ENCODE measurements at places on chromosomes 2 and 18. TPM values are rescaled to one million over a fixed set of nuclear protein-coding genes. Genes with fewer than 3 reads are reported as not detected.

- no peak for DNase-seq
These were observed 1.1 kb upstream of the FZD5 start for GRCh38 chr2:207770602-207771404.

DNA sequence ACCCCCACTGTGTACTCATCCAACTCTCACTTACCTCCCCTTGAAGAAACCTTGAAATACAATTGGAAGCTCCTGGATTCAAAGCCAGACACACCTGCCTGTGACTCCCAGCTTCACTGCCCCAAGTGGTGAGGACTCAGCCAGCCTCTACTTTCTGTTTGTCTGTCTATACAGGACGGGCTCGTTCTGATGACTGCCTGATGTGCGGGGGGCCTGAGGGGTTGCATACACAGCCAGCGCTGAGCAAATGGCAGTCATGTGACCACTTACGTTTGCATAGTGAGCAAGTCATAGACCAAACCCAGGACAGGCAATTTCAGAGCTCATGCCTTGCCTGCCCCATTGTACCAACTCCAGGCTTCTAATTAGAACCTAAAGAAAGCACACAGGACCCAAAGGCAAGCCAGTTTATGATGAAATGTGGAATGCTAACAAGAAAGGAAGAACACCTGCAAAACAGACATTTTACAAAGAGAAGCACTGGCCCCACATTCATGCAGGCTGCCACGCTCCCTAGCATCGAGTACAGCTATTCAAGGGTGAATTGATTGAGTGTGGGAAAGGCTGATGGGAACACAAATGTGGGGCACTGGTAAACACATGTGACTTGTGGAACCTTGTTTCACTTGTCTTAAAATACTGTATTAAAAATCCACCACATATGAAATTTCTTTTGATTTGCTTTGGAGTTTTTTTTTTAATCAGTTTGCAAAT, 137.8 kb downstream of the LNPK start:
- DNase-seq, result no peak

PID1 gene
- 2.1 TPM for total RNA-seq

GRCh38 chr2:167135706-167136105, 247.4 kb downstream of the XIRP2 start:
- DNase-seq, result peak; percentile 3

DNA sequence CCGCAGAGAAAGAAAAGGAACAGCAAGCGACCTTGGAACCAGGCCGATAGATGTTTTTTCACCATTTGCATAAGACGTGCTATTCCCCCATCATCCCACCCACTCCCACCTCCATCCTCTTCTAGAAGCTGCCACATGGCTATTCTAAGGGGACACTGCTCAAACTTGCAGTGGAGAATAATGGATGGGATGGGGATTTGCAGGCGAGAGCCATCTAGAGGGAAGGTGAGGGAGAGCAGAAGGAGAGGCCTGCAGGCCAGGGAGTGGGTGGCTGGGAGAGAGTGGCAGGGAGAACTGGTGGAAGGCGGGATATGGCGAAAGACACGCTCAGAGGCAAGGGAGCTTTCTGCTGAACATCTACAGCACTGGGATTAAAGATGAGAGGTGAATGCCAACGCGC, 84.9 kb downstream of the MAPK4 start:
- DNase-seq, result no peak

GRCh38 chr2:23691565-23691964, 235.4 kb downstream of the ATAD2B start:
- DNase-seq, result no peak

DNA sequence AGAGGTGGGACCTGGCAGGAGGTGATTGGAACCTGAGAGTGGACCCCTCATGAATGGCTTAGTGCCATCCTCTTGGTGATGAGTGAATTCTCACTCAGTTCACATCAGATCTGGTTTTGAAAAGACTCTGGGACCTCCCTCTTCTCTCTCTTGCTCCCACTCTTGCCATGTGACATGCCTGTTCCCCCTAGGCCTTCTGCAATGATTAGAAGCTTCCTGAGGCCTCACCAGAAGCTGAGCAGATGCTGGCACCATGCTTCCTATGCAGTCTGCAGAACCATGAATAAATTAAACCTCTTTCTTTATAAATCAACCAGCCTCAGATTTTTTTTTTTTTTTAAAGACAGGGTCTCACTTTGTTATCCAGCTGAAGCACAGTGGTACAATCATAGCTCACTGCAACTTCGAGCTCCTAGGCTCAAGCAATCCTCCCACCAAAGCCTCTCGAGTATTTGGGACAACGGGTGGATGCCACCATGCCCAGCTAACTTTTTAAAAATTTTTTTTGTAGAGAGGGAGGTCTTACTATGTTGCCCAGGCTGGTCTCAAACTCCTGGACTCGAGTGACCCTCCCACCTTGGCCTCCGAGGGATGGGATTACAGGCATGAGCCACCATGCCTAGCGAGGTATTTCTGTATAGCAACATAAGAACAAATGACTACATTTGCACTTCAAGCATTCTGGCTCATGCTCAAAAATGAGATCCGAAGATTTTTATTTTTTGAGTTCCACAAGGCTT, 2.0 kb upstream of the ZFAND2B start:
- no peak for DNase-seq

DNA sequence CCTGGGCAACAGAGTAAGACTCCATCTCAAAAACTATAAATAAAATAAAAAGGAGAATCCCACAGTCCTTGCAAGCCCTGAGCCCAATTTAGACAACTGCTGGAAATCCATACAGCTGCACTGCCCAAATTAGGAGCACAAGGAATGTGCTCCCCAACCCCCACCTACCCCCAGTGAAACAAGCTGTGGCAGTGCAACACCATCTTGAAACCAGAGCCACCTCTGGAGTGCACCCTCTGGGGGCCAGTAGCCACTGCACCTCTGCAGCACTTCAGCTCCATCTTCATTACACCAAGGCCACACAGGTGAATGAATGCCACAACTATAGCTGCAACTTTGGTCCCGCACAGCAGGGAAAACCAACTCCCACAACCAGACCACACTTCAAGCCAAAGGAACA, 37.3 kb downstream of the USP34 start:
- DNase-seq, result no peak

IL36RN gene
- not detected for total RNA-seq

DNA sequence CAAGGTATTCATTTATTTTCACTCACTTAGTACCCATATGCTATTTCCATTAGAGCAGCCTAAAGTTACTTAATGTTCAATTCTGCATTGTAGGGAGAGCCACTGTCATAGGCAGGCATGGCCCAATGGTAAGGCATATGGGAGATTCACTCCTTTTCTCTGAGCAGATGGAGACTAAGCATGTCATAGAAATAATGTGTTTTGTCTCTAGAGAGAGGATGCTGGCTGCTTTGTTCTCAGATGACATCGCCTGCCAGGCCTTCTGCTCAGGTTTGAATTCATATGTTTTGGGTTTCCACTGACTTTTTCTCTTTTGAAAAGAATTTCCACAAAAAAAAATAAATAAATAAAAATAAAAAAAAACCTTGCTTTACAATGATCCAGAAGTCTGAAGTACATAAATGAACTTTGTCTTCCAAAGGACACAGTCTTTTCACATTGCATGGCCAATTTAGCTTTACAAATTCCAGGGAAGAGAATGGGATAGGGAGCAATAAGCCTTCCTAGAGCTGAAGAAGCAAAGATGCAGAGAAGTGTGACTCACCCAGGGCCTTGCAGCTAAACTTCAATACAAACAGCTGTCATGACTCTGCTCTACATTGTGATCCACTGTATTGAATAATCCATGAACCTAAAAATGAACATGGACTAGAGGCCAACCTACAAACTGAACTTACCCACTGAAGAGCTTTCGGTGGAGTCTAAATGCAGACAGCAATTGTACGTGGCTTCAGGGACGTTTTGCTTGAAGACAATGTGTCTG, 422.5 kb downstream of the CMPK2 start:
- no peak for DNase-seq

COL3A1 gene
- total RNA-seq, result 1,297 TPM

- no peak for DNase-seq
These were observed 93.8 kb downstream of the ROCK2 start for GRCh38 chr2:11250400-11251196.

DNA sequence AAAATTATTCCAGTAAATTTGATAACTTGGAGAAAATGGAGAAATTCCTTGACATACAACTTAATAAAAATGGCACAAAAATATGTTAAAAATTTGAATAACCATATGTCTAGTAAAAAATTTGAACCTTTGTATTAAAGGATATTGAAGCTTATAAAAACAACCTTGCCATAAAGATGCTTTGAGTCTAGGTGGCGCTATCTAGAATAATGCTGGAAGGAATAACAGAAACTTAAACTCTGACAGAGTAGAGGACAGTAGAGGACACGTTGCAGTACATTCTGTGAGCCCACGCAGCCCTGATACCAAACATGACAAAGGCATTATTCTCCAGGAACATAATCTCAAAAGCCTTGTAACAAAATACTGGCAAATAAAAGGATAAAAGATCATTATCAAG, 44.7 kb upstream of the ALKAL2 start:
- DNase-seq, result no peak

- DNase-seq, result peak; percentile 89
These were observed 1.3 kb upstream of the UBE2E3 start for GRCh38 chr2:180978903-180979748.

GRCh38 chr18:48100165-48100575, 169.7 kb upstream of the SMAD2 start:
- DNase-seq, result no peak

DNA sequence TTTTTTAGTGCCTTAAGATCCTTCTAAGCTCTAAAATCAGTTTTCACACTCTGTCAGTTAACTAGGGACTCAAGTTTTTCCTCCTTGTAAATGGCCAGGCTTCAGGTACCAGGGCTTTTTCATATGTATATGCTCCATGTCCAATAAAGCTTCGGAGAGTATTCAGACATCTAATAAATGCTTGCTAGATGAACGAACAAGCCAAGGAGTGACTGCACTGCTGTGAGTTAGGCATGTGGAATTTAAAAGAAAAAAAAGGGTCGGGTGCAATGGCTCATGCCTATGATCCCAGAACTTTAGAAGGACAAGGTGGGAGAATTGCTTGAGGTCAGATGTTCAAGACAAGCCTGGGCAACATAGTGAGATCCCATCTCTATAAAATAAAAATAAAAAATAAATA, 81.9 kb downstream of the CDH2 start:
- no peak for DNase-seq

CXCR1 gene
- not detected for total RNA-seq

DNA sequence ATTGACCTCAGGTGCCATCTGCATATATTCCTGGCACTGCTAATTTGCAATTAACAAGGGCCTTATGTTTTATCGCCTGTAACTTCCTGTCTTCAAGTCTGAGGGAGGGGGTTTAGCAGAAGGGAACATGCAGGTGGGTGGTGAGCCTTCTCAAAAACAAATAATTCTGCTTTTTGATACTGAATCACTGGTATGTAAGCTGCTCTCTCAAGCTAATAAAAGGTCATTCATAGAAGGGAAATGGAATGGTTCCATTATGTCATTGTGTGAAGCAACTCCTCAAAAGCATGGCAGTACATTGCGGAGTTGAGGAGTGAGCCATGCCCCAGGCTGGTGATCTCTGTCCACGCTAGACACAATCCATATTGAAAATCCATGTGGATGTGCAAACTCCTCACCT, 414.8 kb upstream of the ID2 start:
- DNase-seq, result no peak

TTC39C gene
- total RNA-seq, result 6.4 TPM

- DNase-seq, result no peak
These were observed 112.0 kb downstream of the QPCT start for GRCh38 chr2:37456479-37456878.

GRCh38 chr2:102185347-102185746, 1.5 kb upstream of the IL1RL2 start:
- DNase-seq, result no peak

TUBA3E gene
- not detected for total RNA-seq

DNA sequence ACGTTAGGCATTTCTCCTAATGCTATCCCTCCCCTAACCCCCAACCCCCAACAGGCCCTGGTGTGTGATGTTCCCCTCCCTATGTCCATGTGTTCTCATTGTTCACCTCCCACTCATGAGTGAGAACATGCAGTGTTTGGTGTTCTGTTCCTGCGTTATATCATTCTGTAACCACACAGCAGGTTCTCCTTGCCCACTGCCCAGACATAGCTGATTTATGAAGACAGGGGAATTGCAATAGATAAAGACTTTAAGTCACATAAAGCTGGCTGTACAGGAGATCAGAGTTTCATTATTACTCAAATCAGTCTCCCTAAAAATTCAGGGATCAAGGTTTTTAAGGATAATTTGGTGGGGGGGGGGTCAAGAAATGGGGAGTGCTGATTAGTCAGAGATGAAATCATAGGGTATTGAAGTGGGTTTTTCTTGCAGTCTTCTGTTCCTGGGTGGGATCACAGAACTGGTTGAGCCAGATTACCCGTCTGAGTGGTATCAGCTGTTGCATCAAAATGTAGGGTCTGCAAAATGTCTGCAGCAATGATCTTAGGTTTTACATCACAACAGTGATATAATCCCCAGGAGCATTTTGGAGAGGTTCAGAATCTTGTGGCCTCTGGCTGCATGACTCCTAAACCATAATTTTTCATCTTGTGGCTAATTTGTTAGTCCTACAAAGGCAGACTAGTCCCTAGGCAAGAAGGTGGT, 392.1 kb upstream of the KCNJ3 start:
- DNase-seq, result no peak

DNA sequence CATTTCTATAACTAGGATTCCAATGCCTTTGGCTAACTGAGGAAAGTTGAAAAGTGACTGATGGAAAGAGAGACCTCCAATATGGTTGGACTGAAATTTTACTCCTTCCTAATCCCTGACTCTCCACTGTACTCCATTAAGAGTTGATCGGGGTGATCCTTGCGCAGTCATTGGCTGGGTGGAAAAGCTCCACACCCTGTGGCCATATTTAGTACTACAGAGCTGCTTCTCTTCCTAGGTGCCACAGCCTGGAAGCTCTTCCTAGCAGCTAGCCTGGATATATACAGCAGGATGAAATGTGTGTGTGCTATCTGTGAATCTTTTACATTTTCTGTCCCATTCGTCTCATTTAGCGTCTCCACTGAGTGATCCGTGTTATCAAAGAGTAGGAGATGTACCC, 71.2 kb downstream of the MEP1B start:
- DNase-seq, result no peak
